Stimulated activated CD4-positive, alpha-beta T cell treated with anti-CD3 and anti-CD28 coated beads, Interleukin-4, amount 100 ng/mL, for 48 hours (primary cell): ENCODE measurements at places on chromosomes 4 and X.

GRCh38 chr4:159272273-159273140 is 169.6 kb downstream of the RAPGEF2 start:
- no peak for DNase-seq

DNA sequence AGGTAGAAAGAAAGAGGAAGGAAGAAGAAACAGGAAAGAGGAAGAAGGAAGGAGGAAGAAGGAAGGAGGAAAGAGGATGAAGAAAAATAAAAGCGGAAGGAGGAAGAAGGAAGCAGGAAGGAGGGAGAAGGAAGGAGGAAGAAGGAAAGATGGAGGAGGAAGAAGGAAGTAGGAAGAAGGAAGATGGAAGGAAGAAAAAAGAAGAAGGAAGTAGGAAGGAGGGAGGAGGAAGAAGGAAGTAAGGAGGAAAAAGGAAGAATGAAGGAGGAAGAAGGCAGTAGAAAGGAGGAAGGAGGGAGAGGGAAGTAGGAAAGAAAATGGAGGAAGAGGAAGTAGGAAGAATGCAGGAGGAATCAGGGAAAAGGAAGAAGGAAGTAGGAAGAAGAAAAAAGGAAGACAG is 191.1 kb upstream of the TBL1X start:
- no peak for DNase-seq

- DNase-seq: no peak
These were observed 54.5 kb downstream of the RS1 start for GRCh38 chrX:18617407-18617750.

DNA sequence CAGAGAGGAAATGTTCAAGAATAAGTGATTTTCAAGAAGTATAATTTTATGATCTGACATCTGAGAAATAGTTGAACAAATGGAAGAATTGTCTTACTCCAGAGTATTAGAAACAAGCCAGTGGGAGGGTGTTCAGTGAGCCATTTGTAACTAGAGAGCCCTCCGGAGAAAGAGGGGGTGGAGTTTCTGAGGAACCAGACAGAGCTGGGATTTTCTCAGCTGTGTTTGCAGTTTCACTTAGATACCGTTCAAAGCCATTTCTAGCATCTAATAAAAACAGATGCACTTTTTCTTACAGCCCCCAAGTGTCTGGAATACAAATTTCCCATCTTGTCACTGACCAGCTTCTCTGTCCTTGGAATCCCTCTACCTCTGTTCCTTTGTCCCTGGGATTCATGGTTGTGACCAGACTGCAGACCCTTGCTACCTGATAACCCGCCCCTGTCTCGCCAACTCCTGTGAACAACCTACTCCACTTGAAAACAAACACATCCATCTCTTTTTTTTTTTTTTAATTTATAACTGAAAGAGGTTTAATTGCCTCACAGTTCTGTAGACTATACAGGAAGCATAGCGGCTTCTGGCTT is 132.8 kb upstream of the KLF3 start:
- no peak for DNase-seq

DNA sequence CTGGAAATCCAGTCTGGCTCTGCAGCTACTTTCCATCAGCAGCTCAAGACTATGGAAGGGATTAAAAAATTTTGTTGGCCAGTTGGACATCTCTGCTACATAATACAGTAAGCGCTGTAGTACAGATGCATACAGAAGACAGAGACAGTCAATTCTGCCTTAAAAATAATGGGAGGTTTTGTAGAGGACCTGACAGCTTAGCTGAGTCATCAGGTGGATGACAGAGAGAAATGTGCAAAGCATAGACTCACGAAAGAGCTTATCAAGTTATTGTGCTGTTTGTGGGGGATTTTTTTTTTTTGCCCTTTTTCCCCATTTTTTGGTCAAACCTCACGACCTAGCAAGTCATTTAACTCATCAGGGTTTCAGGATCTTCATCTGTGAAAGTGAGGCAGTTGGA is 149.0 kb upstream of the SCML1 start:
- no peak for DNase-seq

GRCh38 chr4:12879496-12879895 is 604.6 kb downstream of the RAB28 start:
- DNase-seq: no peak

DNA sequence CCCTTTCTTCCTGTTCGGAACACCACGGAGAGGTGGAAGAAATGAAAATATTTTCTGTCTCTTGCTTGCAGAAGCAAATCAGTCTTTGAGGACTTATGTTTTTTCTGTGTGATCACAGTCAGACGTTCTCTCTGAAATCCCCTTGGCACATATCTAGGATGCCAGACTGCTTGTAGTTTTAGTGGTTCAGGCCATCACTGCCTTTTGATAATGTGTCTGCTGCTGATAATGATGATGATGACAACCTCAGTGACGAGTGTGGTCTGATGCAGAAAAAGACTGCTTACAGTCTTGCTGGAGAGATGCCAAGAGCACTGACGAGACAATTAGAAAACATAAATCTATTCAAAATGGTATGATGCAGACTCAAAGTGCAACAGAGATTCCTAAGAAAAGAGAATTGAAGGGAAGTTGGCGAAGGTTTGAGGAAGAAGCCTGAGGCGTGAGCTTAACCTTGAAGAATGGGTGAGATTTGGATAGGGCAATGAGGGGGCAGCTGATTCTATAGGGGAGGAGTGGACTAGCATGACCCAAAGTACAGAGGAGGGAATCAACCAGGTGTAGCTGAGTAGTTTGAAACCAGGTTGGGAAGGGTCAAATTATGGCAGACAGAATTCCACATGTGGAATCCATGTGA is 7.9 kb downstream of the RAB33A start:
- no peak for DNase-seq
